Sigmoid colon (tissue), 7 donors: ENCODE measurements at places on chromosomes 6 and 20. TPM values are rescaled to one million over a fixed set of nuclear protein-coding genes. Genes with fewer than 3 reads are reported as not detected.

The GJA1 gene
- 15.0 TPM for total RNA-seq

DNA sequence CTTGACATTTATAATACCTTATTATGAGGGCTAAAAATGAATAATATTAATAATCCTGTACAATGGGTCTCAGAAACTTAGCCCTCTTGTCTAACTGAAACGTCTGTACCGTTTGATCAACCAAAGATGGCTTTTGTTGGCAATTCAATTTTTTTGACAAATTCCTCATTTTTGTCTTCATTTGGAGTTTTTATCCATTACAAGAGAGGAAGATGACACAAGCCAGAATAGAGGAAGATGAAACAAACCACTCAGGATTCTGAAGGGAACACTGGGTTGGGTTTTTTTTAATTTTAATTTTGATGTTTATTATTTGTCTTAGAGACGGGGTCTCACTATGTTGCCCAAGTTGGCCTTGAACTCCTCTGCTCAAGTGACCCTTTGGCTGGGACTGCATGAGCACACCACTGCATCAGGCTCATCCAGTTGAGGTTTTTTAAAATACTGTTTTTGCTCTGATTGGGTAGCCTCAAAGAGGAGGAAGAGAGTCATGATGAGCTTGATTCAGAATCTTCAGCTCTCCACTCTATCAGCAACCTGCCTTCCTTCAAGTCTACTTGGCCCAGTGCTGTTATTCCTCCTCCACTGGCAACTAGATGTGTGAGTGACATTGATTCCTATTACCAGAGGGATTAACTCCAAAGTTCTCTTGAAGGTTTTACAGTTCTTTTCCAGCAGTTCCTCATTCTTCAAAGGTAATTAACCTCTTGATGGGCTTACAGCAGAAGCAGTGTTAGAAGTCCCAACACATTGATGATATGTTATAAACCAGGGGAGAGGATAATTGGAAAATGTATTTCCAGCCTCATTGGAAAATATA, 71.3 kb downstream of the ATXN1 start:
- no peak for DNase-seq

The HRH3 gene
- total RNA-seq, result not detected

The WFDC5 gene
- total RNA-seq, result not detected

The DYNLT2 gene
- 1.4 TPM for total RNA-seq

- DNase-seq, result no peak
These were observed 101.2 kb downstream of the SNAP25 start for GRCh38 chr20:10319855-10320254.

DNA sequence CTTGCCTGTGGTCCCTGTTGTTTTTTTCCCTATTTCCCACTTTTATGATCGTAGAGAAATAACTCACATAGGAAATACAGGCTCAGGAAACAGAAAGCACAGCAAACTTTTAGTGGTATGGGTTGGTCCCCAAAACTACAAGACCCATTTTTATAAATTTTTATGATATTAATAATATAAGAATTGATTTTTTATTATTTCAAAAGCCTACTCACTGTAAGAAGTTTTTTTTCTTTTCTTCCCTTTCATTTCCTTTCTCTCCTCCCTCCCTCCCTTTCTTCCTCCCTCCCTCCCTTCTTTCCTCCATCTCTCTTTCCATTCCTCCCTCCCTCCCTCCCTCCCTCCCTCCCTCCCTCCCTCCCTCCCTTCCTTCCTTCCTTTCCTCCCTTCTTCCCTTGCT, 141.5 kb downstream of the ZDHHC14 start:
- DNase-seq, result no peak
